H54 (cell line): ENCODE measurements at places on chromosomes 3 and 15.

DNA sequence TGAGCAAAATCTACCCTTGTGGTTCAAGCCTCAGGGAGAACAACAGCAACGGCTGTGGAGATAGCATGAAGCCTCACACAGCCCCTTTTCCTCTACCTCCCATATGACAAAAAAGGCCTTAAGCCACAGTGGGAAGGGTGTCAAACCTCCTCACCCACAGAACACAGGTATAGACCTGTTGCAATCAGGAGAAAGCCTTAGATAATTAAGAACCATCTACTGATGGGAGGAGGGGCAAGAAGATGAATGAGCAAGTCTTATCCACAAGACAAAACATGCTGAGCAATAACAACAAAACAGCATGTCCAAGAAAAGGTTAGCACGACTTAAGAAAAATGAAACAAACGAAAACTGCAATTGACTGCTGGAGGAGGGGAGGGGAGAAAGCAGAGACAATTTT, 272.9 kb upstream of the BCHE start:
- DNase-seq: no peak

GRCh38 chr3:124818398-124819091, 68.6 kb downstream of the ITGB5 start:
- DNase-seq: no peak

DNA sequence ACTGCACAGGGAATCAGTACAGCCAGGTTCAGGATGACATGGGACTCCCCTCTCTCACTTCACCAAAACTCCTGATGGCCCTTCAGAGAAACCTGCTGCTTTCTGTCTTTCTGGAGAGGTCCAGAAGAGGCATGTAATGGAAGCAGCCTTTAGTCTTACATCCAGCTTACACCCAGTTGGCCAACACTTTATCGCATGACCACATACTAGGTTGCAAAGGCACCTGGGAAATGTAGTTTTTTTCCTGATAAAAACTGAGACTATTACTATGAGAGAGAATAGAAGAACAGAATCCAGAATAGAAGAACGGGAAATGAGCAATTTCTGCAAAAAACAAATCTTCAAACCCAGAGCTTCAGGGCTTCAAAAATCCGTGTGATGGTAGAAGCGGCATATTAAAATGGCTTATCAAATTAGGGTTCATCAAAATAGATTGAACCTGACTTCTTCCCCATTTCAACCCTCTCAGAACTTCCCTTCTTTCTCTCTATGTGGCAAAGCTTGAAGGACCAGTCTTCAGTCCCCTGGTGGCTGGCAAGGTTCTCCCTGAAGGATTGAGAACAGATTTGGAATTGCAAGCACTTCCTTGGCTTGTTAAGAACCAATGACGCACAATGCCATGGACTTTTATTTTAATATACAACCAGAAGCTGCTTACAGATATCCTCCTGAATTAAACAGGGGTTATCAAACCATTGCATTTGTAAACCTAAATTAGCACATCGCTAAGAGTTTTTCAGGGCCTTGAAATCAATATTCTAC, 34.4 kb downstream of the CORO2B start:
- no peak for DNase-seq

- DNase-seq: no peak
These were observed 188.7 kb upstream of the TPM1 start for GRCh38 chr15:62853841-62854225.

DNA sequence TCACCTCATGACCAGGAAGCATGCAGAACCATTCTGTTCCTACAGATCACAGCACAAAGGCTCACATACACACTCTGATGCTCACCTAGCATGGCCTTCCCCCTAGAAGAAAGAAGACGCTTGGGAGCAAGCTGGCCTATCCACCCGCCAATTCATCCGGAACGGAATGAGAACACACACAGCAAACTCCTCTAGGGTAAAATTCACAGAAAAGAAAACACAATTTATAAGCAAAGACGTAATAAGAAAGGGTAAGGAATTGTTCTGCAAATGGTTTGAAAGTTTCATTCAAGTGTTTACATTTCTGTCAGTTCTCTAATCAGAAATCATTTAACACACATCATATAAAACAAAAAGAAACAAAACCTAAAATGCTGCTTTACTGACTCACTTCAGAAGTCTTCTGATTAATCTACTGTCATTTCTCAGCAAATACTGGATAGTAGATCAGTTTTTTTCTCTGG, 218.1 kb downstream of the OSBPL10 start:
- no peak for DNase-seq

DNA sequence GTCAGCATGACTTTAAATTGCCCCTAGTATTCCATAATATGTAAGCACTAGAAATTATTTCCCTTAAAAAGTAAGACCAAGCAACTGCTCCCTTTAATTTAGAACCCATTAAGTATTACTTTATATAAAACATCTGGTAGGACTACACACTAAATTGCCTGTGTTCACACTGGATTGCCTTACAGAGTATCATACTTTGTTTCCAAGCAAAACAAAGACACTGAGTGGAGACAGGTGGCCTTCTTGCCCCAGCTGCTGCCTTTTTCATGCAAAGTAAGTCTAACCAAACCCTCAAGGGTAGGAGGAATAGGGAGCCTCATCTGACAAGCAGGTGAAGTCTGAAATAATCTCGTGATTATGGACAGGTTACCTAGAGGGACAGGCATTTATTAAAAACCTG, 87.3 kb downstream of the PEX5L start:
- no peak for DNase-seq

- no peak for DNase-seq
These were observed 404.8 kb upstream of the RORA start for GRCh38 chr15:61633951-61634350.
